ENCODE measurements at places on chromosomes 7 and 10.

DNA sequence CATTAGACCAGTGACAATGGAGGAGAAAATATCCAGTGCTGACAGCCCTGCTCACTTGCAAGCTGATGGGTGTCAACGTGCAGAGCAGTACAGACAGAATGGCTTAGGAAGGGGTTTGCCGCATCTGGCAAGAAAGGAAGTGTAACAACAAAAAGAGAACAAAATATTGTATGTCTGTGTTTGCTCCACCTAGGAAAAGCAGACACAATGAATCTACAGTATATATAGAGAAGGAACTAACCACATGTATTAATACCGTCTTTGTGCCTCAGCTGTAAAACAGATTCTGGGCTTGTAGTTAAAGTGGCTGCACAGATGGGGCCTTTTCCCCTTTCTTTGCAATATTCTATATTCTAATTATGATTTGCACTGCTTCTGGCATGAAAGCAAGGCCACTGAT lies 281.1 kb upstream of the MEOX2 start:
- no peak for DNase-seq

GRCh38 chr7:148794476-148794875 lies 89.6 kb downstream of the EZH2 start:
- no peak for DNase-seq

DNA sequence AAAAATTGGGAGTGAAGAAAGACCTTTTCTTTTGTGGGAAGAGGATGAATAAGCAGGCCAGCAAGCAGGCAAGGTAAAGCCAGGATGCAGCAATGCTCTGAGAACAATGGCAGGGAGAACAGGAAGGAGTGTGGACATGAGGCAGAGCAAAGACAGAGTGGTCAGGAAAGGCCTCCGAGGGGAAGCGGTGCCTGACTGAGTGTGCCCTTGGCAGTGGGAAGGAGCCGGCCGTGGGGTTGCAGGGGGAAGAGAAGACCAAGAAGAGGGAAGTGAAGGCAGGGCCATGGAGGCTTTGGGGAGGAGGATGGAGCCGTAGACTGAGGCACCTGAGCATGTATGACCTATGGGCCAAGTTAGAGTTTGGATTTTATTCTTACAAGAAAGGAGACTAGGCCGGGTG lies 21.9 kb upstream of the ZNF212 start:
- DNase-seq = no peak

DNA sequence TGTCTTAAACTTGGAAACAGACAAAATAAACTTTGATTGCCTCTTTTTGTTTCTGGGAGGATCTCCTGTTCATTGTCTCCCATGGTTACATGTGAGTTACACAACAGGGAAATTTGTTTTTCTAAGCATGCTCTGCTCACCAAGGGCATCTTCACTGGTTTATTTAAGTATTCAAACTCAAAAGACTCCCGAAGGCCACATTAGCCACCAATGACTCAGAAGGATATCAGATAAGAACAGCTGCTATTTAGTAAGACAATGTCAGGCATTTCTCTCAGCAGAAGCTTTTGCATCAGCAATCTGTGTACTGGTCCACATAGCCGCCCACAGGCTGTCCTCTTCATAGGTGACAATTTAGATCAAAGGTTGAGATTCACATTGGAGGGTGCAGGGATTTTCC lies 19.3 kb downstream of the OR6B1 start:
- DNase-seq = no peak

GRCh38 chr7:148084138-148084537 lies 506.4 kb upstream of the C7orf33 start:
- no peak for DNase-seq

GRCh38 chr10:132248455-132249225 lies 59.1 kb downstream of the STK32C start:
- DNase-seq = peak; percentile 53

GRCh38 chr10:13844651-13845050 lies 257.9 kb downstream of the PRPF18 start:
- no peak for DNase-seq

- no peak for DNase-seq
Observed at GRCh38 chr7:83984076-83984475, 210.5 kb downstream of the SEMA3A start.

- DNase-seq = no peak
Observed at GRCh38 chr10:132417957-132418441, 21.0 kb downstream of the PWWP2B start.

DNA sequence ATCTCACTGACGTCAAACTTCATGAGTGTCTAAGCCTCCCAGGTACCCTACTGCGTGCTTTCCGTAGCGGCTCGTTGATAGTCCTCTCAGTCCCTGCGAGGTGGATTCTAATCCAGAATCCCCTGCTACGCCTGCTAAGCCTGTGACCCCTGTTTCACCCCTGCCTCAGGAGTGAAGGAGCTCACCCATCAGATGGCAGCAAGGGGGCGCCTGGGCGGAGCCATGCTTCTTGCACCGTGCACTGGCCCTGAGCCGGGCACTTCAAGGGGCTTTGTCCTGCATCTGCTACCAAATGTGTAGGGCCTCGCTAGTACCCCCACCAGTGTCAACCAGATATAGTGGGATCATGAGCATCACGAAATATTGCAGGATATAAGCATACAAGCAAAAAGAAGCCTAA lies 918 bp upstream of the STRA8 start:
- no peak for DNase-seq

- no peak for DNase-seq
Observed at GRCh38 chr7:33044986-33045385, 17.6 kb downstream of the NT5C3A start.

DNA sequence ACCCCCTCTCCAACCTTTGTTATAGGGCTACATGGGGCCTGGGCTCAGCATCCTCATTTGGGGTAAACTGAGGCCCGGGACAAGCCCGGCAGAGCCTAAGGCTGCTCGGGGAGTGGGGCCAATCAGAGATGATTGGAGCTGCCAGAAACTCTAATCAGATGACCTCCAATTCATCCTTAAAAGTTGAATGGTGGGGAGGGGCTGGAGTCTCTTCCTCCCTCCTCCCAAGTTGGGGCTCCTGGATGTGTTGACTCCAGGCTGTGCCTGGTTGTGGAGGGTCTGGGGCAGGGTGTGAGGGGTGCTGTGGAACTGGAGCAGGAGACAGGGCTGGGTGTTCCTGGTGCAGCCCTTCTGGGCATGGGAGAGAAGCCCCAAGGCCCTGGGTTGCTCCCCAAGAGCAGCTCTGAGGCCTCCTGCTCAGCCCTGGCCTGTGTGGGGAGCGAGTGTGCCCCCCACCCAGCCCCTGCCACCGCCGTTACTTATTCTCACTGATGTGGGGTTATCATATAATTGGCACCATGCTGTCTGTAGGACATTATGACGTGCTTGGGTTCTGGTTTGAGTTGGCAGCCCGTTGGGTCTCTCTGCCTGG lies 2.2 kb downstream of the BHLHA15 start:
- DNase-seq = no peak

DNA sequence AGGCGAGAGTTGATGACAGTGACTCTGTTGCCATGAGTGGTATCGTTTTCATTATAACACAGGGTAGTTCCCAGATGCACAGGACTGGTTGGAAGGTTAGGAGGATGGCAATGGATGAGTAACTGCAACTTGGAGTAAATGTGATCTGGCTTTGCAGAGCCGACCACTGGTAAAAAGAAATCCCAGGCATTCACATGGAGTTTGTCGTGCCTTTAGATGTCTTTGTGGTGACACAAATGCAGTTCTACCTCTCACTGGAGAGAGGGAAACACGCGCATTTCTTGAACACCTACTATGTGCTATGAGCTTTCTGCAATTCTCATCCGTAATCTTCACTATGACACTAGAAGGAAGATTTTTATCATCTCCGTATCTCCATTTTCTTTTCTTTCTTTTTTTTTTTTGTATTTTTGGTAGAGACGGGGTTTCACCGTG lies 1.7 kb upstream of the MNX1 start:
- DNase-seq = no peak

DNA sequence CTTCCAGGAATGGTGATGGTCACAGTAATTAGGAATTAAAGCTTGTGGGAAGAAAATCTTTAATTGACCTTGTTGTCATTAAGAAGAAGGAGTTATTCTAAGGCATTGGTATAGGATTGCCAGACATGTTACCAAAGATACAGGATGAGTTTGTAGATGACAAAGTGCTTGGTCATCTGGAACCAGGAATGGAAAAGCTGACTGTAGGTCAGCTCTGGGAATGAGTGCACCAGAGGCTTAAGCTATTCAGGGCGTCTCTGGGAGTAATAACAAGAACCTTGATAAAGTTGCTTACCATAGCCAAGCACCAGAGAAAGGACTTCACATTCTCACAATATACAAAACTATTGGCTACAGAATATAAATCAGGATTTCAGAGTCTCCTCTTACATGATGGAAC lies 89.0 kb downstream of the PHTF2 start:
- no peak for DNase-seq

DNA sequence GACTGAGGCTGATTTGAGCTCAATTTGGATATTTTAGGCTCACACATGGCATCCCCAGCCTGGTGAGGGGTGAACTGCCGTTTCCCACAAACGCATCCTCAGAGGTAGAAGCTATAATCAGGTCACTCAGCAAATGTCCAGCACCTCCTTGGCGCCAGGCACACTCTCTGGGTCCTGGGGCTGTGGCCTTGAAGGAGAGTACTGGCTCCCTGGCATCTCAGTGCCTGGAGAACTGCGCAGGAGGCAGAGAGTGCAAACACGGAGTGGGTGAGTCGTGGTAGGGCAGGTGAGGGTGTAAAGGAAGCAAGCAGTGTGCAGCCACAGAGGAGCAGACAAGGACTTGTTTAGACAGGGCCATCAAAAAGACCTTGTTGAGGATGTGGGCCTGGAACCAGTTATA lies 224.0 kb upstream of the ZNF32 start:
- no peak for DNase-seq

DNA sequence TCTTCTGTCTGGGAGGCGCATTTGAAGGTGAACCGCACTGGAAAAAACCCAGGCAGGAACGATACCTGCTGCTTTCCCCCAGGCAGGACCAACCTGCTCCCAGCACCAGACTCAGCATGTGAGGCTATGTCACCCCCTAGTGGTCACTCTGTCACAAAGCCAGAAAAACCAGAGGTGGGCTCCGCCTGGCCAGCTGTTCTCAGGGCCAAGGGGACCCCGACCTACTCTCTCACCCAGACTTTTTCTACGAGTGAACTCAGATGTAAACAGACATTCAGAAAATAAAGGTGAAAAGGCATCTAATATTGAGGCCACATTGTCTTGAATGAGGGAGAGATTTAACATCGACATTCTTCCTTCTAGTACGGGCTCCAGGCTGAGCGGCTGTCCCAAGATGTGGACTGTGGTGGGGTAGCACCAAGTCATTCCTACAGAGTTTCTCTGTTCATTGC lies 117.3 kb downstream of the PRKAG2 start:
- no peak for DNase-seq

- peak; percentile 18 for DNase-seq
Observed at GRCh38 chr10:95907456-95908253, at the start of gene CC2D2B. TSS of gene CC2D2B (plus strand) at chr10:95907975. CDS start at chr10:95911324, 3,349 bp downstream.

- no peak for DNase-seq
Observed at GRCh38 chr10:124126983-124127385, 33.6 kb upstream of the CHST15 start.

GRCh38 chr10:15482156-15482555 lies 111.1 kb upstream of the FAM171A1 start:
- DNase-seq = no peak

GRCh38 chr7:140625908-140626868 lies 14.4 kb downstream of the DENND2A start:
- no peak for DNase-seq

DNA sequence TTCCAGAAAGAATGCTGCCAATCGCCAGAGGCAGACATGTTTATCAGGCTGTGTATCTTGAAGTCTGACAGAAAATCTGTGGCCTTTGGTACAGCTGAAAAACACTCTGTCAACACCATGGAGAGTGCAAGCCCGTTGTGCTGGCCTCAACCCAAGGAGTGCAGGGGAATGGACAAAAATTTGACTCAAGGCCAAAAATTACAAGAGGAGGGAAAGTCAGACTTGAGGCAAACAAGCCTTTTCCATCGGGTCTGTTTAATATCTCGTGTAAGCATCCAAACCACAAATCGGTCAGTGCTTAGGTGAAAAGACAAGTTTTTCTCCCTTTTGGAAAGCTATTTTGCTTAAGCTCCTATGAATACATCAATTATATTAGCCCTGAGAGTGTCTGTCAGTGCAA lies 305.3 kb upstream of the NFE2L3 start:
- DNase-seq = no peak

- DNase-seq = no peak
Observed at GRCh38 chr10:14074062-14074884, 256.5 kb downstream of the FRMD4A start.

GRCh38 chr7:47714669-47715607 lies 133.0 kb upstream of the TNS3 start:
- no peak for DNase-seq

- no peak for DNase-seq
Observed at GRCh38 chr10:112708461-112708860, 241.6 kb upstream of the TCF7L2 start.

GRCh38 chr10:24824536-24824935 lies 100.8 kb upstream of the ARHGAP21 start:
- no peak for DNase-seq
